Esophagus squamous epithelium (tissue), 5 donors: ENCODE measurements at places on chromosomes 1 and 21.

DNA sequence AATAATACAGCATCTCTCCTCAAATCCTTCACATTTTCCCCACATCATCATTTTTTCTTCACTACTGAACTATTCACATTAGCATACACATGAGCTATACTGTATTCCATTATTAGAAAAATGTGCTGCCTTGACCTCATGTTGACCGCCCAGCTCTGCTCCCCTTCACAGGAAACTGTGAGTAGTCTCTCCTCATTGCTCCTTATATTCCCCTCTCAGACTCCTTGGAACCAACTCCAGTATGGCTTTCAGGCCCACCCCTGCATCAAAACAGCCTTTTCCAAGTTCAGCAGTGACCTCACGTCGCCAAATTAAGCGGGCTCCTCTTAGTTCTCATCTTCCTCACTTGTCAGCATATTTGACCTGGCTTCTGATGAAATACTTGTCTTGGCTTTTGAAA lies 59.2 kb upstream of the SPAG17 start:
- DNase-seq = no peak

- no peak for DNase-seq
These were observed 250.5 kb downstream of the NRIP1 start for GRCh38 chr21:14814282-14814681.

DNA sequence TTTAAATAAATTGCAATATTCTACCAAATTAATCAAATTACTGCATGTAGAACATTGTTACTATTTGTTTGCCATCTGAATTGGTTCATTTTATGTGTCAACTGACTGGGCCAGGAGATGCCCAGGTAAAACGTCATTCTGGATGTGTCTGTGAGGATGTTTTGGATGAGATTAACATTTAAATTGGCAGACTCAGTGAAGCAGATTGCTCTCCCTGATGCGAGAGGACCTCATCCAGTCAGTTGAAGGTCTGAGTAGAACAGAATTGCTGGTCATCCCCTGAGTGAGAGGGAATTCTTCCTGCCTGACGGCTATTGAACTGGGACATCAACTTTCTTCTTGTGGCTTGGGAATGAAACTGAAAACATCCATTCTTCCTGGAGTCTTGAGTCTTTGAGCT lies 122.0 kb upstream of the GREM2 start:
- no peak for DNase-seq

DNA sequence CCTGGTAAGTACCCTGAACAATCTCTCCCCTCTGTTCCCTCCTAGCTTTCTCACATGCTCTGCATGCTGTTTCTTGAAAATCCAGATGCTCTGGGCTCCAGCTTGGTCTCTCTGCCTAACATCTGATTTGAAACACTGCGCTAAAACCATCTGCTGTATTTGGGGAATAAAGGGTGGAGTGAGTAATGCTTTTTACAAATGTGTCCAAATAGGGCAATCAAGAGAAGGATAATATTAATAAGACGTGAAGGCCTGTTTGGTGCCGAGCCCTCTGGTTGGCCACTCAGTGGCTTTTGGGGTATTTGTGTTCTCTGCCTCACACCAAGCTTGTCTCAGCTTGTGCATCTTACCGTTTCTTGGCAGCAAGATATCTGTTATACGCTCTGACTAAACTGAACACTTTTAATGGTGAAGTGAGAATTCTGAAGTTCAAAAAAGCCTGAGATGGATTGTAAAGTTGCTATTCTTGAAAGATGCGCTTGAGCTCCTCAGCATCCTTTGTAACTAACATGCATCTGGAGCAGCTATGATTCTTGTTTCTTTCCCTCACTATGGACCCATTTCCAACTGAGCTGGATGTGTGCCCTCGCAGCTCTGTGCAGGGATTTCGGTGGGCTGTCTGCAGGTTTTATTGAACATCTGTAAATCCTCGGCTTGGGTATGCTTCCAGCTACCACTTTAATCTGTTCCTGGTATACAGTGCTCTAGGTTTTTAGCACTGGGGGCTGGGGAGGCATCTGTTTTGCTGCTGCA lies 269.4 kb downstream of the RWDD3 start:
- DNase-seq = no peak

GRCh38 chr21:31386006-31386405 lies 41.9 kb upstream of the TIAM1 start:
- no peak for DNase-seq

DNA sequence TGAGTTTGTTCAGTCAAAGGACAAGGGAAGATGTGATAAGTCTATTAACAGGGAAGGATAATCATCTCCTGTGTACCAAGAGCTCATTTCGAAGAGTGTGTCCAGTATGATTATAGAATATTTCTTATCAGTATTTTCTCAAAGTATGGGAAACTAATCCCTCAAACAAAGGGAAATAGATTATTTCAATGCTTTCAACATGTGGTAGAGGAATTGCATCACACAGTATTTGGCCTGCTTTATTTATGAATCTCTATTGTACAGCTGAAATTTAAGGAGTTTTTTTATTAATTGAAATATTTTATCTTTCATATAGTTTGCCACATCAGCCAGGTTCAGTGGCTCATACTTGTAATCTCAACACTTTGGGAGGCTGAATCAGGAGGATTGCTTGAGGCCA lies 151.0 kb downstream of the CLEC20A start:
- DNase-seq = no peak

DNA sequence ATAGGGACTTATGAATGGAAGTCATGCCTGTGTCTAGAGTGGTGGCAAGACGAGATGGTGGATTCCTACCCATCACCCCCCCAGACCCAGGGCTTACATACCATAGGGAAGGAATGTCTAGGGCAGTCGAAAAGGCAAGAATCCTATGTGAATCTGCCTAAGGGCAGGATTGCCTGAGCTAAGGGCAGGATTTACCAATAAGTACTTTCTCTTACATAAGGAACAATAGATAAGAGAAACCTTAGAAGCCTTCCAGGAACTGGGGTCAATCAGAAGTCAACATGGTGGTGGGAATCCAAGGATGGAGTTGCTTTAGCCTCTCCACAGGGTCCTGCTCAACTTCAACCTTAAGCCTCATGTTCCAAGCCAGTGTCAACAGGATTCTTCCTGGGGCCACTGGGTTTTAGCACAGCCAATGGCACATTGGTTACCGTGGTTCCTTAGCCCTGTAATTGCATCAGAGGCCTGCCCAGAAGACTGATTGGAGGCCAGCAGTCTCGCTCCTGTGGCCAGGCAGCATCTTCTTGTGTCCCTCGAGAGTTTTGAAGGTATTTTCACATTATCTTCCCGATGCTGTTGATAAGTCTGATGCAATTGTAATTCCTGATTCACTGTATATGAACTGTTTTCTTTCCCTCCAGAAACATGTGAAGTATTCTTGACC lies 20.7 kb downstream of the BACE2 start:
- no peak for DNase-seq

GRCh38 chr1:5750186-5751162 lies 241.8 kb downstream of the NPHP4 start:
- DNase-seq = no peak

GRCh38 chr1:170863621-170864020 lies 71.7 kb upstream of the MROH9 start:
- no peak for DNase-seq

- DNase-seq = no peak
These were observed 6.1 kb downstream of the HTR6 start for GRCh38 chr1:19670787-19671186.

DNA sequence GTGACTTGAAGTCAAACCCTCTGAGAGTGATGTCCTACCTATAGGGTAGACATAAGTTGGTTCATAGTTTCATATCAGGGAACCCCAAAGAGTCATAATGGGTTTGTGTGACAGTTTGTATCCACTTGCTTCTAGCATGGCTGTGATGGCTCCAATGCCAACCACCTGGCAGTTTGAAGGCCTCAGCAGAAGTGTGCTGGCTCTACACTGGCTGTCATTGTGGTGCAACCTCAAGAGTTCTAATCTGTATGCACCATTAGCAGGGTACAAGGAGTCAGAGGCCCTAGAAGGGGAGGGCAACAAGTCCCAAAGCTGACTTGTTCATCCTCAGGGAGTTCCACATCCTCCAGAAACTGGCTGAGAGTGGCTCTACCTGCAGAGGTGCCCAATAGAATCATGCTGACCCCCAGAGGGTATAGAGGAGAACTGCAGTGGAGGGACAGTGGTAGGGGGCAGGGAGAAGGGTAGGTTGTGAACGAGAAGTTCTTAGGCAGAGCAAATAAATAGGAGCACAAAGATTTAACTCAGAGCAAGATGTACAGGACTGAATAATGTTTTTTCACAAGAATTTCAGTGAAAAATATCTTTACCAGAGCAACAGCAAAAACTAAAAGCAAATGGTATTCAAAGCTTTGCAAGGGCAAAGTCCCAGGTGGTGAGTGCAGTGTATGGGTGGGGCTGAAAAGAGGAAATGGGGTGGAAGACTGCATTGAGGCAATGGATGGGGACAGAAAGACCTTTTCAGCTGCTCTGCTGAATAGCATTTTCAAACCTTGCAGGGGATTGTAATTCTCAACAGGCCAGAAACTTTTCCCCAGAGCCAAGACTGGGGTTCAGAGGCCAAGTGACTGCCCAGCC lies 3.2 kb downstream of the FCRL2 start:
- DNase-seq = no peak
